ENCODE measurements at places on chromosomes 2 and 18.

DNA sequence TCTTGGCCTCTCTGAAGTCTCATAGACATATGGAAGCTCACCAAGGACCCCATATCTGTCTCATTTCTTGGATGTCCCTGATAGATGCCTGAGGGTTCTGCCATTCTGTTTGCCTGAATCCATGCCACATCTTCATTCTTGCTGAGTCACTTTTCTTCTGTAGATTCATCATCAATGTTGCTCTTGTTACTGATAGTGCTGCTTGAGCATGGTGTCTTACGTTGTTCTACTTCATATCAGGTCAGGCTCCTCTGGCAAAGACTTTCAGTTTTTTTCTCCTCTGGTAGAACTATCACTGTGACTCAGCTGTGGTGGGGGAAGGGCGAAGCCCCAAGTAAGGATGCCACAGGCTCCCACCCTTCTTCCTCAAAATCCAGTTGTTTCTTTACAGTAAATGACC, 885.2 kb downstream of the DCDC2C start:
- no peak for DNase-seq

DNA sequence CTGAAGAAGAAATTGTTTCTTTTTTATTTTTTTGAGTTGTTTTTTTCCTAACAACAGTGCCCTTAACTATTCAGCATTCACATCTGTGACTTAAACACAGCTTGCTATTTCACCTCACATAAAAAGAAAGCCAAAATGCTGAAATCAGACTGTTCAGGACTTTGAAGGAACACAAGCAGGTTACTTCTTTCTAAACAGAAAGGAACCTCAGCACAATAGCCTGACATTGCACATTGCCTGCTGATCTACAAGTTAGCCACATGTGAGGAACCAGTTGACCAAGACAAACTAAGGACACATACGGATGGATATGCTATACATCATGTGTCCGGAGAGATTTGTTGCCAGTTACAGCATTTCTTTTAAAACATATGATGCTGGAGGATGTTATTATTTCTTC, 331.1 kb downstream of the FSIP2 start:
- DNase-seq: no peak

- no peak for DNase-seq
Observed at GRCh38 chr18:22260208-22260820, 90.9 kb downstream of the GATA6 start.

DNA sequence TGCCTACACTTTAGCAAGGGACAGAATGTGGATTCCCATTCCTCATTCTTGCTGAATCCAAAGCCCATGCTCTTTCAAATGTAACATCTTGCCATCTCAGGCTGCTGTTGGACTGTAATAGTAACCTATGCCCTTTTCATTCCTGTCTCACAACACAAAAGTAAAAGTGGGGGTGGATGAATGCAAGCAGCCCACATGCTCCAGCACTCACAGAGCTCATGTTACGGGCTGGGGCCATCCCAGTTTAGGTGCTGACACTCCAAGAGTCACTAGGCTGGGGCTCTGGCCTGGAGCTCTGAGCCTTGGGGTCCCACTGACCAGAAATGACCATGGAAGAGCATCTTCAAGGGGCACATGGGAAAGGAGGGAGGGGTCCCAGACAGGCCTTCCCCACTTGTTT, 47.6 kb downstream of the CCBE1 start:
- no peak for DNase-seq

- no peak for DNase-seq
Observed at GRCh38 chr18:10681581-10682367, 155.9 kb downstream of the NAPG start.

DNA sequence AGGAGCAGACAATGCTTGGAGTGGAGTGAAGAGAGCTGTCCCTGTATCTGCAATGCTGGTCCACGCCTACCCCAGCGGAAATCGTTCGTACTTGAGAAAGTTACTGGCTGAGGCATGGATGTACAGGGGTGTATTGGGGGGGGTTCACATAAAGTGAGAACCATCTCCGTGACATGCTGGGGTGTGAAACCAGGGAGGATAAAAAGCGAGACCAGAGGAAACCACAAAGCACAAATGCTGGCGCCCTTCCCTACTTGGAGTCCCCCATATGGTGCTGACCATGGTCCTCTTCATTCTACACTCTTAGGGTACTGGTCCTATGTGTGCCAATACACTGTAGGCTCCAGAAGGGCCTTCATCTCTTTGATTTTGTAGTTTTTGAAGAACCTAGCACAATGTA, 244.1 kb downstream of the L3MBTL4 start:
- no peak for DNase-seq

DNA sequence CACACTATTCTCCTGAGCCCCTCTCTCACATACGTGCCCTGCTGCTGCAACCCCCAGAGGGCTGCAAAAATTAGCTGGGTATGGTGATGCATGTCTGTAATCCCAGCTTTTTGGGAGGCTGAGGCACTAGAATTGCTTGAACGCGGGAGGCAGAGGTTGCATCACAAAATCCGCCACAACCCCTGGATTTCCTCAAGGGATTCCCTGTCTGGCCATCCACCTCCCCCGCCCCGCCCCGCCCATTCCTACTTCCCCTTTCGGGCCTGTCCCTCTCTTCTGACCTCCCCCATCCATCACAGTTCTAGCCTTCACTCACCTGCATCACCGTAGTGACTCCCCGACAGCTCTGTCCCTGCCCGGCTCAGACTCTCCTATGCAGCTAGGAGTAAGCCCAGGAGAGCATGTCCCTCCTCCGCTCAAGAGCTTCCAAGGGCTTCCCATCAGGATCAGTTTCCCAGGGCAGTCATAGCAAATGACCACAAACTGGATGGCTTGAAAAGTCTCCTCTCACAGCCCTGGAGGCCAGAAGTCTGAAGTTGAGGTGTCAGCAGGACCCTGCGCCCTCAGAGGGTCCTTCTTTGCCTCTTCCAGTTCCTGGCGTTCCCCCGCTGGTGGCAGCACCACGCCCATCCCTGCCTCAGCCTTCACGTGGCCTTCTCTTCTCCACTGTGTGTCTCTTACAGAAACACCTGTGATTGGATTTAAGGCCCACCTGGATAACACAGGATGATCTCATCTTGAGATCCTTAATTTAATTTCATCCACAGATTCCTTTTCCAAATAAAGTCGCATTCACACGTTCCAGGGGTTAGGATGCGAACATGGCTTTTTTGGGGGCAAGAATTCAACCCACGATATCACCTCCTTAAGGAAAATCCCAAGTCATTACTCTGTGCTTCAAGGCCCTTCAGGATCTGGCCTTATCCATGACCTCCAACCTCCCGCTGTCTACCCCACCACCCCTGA, 58.5 kb downstream of the HS1BP3 start:
- DNase-seq: no peak

DNA sequence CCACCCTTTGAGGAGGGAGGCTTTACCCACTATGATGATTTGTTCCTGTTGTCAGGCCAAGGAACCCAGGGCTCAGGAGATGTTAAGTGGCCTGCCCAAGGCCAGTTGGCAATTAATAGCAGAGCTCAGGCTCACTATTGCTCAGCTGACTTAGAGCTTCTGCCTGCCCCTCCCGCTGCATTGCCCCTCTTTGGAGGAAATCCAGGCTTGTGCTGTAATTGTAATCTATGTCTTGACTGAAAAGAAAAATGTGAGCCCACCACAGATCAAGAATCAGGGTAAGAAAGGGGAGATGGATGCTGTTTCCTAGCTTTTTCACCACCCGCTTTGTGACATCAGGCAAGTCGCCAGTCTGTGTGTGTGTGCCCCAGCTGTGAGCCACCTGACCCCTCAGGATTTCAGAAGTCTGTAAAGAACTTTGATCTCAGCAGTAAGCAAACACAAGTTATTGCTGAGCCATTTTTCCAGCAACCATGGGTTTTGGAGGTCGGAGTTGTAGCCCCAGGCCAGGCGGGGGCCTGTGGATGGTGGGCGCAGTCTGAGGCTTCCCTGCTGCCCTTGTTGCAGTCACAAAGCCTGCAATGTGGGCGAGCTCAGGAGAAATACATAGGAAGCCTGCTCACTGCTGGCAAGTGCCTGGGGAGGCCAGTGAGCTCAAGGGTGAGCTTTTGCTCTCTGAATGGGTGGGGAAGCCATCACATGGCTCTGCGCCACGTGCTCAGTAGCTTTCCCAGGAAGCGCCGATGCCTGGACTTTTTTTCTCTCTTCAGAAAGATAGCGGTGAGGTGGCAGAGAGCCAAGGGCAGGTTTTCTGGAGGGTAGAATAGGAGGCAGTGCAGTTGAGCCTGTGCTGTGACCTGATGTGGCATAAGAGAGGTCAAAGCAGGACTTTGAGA, 6.1 kb downstream of the CABLES1 start:
- DNase-seq: no peak

DNA sequence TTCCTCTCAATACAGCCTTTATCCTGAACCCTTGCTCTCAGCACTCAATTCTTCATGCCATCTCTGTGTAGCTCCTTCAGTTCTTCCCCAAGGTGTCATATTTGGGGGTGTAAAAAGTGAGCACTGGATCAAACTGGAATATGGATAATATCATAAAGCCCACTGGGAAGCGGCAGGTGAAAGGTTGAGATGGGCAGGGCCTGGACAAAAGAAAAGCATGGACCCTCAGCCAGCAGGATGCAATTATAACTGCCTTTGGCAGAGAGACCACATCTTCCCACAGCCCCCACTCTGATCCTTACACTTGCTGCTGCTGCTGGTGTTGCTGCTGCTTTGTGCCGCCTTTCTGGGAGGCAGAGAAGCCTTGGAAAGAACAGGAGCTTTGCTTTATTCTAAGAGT, 31.2 kb upstream of the STPG4 start:
- no peak for DNase-seq

DNA sequence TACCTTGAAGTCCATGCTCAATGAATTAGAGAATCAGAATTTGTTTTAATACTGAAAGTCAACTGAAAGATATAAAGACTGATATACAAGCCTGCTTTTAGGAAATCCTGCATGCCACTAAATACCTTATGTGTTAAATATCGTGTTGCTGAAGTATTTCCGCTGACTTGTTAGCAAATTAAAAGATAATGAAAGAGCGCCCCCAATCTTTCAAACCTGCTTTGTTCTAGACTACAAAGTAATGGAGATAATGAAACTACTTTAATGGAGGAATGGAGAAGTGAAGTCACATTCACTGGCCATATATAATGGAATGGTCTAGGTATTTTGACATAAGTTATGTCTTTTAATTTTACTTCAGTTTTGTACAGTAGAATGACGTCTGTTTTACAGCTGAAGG, 95.7 kb downstream of the ASXL3 start:
- no peak for DNase-seq

DNA sequence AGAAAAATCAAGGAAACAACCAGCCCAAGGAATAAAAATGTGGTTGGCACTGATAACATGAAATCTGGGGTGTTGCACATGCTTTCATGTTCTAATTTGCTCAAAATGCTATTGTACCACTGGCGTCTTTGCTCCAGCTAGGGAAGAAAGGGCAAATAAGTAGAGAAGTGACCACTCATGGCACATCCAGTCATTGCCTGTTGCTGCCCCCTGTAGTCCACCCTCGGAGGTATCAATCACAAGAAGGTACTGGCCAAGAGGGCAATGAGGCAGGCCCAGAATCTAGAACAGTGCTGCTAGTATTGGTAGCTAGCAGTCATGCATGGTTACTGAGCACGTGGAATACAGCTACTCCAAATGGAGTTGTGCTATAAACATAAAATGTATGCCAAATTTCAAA, 213.4 kb downstream of the CDCA7 start:
- peak; percentile 26 for DNase-seq

- no peak for DNase-seq
Observed at GRCh38 chr2:108907822-108908712, 81.0 kb downstream of the EDAR start.

GRCh38 chr2:187478719-187479118, 30.7 kb upstream of the CALCRL start:
- DNase-seq: no peak

GRCh38 chr18:46917803-46918600, 600 bp downstream of the KATNAL2 start:
- peak; percentile 43 for DNase-seq

DNA sequence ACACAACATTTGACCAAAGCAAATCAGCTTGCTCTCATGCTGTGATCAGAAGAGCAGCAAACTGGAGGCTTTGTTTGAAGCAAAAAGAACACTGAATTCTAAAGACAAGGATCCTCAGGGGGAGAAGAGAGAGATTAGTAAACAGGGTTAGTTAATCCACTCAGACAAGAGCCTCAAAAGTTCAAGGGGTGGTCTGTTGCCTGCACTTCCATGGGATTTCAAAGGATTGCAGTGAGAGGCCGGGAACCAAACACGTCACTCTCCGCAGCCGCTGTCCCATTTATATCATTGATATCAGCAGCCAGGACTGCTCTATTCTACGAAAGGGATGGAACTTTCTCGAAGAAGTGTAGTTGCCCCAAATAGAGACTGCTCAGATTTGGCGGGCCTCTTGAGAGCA, 97.8 kb upstream of the SP3 start:
- no peak for DNase-seq

DNA sequence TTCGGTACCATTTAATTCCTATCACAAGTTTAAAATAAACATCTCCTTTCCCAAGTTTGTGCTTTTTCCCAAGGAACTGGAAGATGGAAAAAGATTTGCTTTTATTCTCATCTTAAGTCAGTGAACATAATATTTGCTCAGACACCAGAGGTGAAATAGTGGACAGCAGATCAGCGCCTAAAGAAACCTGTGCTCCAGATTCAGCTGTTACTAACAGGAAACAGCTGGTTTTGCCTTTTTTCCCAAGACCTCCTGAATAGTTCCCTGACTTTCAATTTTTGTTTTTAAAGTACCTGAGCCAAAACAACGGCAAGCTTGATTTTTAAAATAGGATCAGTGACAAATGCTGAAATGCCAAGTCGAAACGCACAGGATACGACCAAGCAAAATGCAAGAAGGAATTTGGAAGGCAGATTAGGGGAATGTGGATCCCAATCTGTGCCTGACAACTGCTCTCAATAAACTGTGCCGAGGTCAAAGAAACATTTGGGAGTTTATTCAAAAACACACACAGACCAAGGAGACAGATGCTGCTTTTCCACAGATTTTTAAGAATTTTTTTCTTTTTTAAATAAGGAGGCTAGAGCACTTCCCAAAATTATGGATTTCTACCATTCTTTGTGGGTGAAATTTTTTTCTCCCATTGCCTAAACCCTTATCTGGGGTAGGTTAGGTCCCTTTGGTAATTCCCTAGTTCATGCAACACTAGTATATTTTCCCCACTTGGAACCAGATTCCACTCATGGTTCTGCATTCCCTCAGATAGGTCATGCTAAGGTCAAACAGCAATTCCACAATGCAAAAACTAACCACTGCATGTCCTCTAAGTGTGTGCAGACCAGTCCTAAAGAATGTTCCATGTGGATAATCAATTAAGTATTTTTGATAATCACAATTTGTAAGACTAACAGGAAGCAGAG, 121.5 kb upstream of the PDE1A start:
- no peak for DNase-seq

All from NCI-H2081 (cell line).